ENCODE measurements at places on chromosomes 11 and 22. TPM values are rescaled to one million over a fixed set of nuclear protein-coding genes. Genes with fewer than 3 reads are reported as not detected.

DNA sequence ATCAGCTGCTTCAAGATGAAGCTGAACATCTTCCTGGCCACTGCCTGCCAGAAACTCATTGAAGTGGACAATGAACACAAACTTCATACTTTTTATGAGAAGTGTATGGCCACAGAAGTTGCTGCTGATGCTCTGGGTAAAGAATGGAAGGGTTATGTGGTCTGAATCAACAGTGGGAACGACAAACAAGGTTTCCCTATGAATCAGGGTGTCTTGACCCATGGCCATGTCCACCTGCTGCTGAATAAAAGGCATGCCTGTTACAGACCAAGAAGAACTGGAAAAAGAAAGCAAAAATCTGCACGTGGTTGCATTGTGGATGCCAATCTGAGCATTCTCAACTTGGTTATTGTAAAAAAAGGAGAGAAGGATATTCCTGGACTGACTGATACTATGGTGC is 22.2 kb upstream of the BIRC3 start:
- DNase-seq, result no peak
- no peak overlapping the region for H3K27ac ChIP-seq
- no peaks in the 10 kb centered on the region for H3K36me3 ChIP-seq
- H3K27me3 ChIP-seq, result no peaks in the 10 kb centered on the region
- no peak overlapping the region for H3K4me3 ChIP-seq

Gene POU2F3
- polyA plus RNA-seq, result not detected

Gene TIMM10
- 78.3 TPM for polyA plus RNA-seq

Gene KBTBD4
- polyA plus RNA-seq, result 16.8 TPM
